ENCODE measurements at places on chromosomes 13 and 19.

DNA sequence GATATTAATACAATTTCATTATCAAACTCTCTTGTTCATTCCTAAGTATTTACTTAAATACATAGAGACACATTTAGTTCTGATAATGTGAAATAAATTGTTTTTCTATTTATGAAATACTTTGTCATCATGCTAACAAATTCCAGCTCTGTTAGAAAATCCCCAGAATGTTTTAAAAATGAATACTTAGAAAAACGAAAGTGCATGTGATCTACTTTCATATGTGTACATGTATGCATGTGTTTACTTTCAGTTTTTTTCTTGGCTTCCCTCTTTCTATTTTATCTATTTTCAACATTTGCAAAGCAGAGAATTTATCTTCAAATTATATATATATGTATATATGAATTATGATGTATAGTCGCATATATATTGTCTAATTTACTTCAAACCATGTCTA, 1110.0 kb upstream of the PCDH20 start:
- no peak for DNase-seq

DNA sequence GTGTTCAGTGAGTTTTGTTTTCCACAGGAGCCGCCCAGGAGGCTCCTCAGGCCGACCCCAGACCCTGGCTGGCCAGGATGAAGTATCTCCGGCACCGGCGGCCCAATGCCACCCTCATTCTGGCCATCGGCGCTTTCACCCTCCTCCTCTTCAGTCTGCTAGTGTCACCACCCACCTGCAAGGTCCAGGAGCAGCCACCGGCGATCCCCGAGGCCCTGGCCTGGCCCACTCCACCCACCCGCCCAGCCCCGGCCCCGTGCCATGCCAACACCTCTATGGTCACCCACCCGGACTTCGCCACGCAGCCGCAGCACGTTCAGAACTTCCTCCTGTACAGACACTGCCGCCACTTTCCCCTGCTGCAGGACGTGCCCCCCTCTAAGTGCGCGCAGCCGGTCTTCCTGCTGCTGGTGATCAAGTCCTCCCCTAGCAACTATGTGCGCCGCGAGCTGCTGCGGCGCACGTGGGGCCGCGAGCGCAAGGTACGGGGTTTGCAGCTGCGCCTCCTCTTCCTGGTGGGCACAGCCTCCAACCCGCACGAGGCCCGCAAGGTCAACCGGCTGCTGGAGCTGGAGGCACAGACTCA, 12.9 kb downstream of the B3GNT3 start:
- no peak for DNase-seq

DNA sequence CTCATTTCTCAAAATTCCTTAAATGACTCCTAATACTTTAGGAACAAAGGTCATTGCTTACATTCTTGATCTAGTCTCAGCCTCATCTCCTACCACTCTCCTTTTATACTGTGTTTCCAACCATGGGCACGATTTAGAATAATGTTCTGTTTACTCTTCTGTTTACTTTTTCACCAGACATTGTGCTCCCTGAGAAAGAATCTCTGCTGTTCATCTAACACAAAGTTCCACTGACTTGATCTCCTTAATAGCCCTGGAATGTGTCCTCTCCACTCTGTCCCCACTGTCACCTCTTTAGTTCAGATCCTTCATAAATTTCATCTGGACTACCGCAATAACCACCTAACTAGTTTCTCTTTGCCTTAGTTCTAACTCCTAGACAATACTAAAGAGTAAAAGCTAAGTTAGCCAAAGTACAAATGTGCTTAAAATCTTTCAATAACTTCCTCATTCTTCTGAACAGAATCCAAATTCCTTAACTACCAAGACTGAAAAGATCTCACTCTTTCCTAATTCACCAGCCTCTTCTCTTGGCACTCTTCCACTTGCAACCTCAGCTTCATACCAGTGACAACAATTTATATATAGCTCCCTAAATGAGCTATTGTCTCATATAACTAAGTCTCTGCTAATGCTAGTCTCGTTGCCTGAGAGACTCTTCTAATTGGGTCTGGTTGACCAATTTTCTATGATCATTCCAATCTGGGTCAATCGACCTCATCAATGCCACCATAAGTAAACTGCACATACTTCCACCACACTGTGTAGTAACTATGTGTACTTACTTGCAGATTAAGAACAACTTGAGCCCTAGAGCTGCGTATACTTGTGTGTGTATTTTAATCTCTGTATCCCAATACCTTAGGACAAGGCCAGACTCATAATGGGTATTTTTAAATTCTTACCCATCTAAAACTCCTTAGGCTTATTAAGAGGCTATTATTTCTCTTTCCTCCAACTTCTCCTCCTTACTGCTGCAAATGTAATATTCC, 179.9 kb downstream of the VWA8 start:
- DNase-seq = no peak

- no peak for DNase-seq
These were observed 13.7 kb downstream of the ZNF461 start for GRCh38 chr19:36652958-36653357.

- DNase-seq = no peak
These were observed 45.5 kb downstream of the C13orf42 start for GRCh38 chr13:51065372-51066090.

DNA sequence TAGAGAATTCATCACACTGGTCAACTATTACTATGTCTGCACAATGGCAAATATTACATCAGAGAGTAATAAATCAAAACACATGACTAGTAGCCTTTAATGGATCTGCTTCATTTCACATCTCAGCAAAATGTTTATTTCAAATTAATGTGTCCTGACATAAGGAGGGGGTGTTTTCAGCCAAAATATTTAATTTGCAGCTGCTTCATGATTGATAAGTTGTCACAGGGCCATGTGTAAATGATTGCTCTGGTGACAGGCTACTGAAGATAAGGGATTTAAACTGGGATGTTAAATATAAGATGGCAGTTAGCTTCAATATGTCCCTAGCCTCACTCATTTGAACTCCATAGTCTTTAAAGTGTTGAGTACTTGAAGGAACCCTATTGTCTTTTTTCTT, 303.3 kb downstream of the OXGR1 start:
- DNase-seq = no peak

DNA sequence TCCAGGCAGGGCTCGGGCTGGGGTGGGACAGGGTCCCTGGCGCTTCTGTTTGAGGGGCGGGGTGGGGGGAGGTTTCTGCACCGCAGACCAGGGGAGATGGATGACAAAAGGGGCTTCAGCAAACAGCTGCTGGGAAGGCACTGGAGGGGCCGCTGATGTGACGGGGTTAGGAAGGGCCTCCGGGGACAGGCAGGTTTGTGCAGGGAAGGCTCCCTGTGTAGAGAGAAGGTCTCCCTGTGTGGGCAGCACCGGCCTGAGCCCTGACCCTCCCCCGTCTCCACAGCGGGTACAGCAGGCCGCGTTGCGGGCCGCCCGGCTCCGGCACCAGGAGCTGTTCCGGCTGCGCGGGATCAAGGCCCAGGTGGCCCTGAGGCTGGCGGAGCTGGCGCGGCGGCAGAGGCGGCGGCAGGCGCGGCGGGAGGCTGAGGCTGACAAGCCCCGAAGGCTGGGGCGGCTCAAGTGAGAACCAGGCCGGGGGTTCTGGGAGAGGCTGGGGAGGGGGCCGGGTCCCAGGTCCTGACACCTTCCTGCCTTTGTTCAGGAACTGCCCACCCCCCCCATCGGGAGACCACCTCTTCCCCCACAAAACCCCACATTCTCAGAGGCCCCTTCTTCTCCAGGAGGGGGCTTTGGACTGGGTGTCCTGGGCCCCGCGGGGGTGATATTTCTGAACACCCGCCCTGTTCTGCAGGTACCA, 9.9 kb downstream of the NOP53 start:
- no peak for DNase-seq

GRCh38 chr13:48729856-48730255, 76.1 kb downstream of the CYSLTR2 start:
- DNase-seq = no peak

- DNase-seq = no peak
These were observed 85.7 kb downstream of the PTPRS start for GRCh38 chr19:5254944-5255343.

DNA sequence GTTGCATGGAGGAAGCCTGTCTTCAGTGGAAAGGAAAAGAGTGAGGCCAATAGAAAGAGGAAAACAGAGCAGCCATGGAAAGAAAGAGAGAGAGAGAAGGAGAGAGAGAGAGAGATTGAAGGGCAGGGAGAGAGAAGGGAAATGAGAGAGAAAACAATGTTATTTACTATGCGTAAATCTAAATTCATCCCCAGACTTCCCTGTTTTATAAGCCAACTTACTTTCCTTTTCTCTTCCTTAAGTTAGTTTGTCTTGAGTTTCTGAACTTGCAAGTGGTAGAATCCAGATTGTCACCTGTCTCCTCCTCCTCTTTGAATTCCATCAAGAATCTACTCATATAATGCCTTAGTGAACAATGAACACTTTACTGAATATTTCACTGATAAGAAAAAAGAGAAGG, 16.8 kb upstream of the RCBTB2 start:
- DNase-seq = no peak

DNA sequence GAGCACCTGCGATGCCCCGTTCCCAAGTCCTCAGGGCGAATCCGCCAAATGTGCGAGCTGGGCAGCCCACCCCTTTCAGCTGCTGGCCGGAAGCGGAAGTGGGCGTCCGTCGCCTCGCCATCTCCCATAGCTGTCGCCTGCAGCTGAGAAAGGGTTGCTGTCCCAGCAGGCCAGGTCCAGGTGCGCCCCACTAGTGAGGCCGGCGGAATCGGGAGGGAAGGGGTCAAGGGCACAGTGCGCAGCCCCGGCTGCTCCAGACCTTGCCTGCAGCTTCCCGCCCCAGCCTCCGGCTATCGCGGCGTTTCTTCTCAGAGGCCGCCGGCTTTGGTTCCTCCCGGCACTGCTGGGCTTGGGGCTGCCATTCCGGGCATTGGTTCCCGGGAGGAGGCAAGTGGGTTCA, at the start of gene ZNF177:
ZNF177 (plus strand) TSS at position 109 of the 400 bp plus-strand sequence. CDS start 15,299 bp downstream, outside the sequence.
- DNase-seq = no peak

GRCh38 chr19:33408116-33408515, 34.6 kb downstream of the CEBPG start:
- no peak for DNase-seq

GRCh38 chr19:18992696-18993095, 40.6 kb downstream of the SUGP2 start:
- DNase-seq = no peak

DNA sequence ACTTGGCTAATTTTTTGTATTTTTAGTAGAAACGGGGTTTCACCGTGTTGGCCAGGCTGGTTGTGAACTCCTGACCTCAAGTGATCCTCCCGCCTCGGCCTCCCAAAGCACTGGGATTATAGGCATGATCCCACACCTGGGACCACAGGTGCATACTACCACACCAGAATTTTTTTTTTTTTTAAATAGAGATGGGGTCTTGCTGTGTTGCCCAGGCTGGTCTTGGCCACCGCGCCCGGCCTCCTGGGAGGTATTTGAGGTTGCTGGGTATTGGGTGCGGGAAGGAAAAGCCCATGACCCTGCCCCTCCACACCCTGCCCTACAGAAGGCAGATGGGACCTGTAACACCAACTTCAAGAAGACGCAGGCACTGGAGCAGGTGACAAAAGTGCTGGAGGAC, 13.6 kb downstream of the ACTMAP start:
- DNase-seq = no peak

- no peak for DNase-seq
These were observed 624.9 kb upstream of the PCDH9 start for GRCh38 chr13:67854990-67855389.

DNA sequence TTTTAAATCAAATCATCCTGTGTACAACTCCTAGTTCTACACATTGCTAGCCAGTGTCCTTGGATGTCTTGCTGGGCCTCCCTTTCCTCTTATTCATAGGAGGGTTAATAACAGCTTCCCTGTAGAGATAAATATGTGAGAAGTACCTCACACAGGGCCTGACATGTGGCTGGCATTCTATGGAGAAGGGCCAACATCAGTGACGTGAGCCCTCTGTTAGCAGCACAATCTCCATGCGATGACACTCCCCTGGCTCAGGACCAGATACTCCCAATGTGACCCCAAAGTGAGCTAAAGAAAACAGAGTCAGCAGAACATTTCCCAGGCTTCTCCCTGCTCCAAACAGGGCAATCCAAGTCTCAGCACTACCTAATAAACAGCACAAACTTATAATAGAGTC, 818.4 kb downstream of the DIAPH3 start:
- DNase-seq = no peak

DNA sequence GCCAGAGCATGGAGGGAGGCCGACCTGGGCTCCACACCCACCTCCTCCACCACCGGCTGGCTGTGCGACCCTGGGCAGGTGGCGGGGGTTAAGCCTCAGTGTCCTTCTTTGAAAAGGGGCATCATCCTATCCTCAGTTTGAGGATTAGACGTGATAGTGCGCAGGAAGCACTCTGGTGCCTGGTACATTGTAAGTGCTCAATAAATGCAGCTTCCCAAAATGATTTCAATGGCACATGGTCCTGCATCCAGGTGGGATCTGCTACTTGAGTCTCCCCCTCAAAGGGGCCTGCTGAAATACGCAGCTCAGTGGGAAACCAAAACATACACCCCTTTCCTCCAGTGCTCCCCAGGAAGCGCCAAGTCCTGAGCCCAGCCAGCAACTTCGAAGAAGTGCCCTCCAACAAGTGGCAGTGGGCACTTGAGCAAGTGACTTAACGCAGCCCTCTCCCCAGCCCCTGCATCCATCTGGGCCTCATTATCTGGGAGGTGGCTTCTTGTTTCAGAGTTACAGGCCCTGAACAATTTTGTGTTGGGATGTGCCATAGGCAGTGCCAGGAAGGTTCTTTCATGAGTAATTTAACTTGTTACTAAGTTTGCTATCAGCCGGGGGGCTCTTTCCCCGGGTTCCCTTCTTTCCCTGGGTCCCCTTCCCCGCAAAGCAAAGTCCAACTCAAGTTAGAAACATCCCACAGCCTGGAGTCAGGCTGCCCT, 17.9 kb downstream of the ACTN4 start:
- no peak for DNase-seq

- no peak for DNase-seq
These were observed 930.5 kb upstream of the MIR17HG start for GRCh38 chr13:90416938-90417337.

DNA sequence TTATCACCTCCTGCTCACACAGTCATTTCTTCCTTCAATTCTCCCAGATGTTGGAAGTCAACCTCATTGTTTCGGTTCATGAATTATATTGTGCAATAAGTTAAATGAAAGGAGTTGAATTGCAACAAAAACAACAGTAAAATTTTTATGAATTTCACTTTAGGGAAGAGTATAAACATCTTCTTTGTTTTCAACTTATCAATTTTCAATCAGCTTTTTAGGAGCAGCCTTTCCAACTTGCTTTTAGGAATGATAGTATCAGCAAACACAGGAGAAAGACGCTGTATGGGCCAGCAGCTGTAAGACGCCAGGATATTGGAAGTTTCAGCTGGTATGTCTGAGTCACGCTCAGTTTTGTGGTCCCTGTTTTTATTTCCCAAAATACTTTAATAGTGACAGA, 132.5 kb upstream of the ARGLU1 start:
- DNase-seq = no peak

- DNase-seq = no peak
These were observed 23.9 kb downstream of the EDNRB start for GRCh38 chr13:77894743-77895142.

GRCh38 chr13:73228546-73228945, 169.7 kb downstream of the KLF5 start:
- no peak for DNase-seq

DNA sequence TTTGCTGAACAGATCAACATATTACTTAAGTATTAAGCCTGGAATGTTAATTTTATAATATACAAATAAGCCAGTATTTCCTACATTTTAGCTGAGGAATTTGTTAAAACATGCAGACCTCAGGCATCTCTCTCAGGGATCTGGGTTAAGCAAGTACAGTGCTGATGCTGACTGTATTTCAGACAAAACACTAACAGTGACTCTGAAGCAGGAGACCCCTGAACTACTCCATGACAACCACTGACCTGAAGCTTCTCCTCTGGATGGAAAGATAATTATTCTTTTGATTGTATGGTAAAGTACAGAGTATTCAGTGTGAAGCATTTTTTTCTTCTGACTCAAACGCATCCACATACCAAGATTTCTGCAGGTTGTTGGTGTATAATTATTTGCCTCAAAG, 680.8 kb downstream of the LIG4 start:
- DNase-seq = no peak
